Kidney (tissue), 22 donors: ENCODE measurements at places on chromosomes 13 and 19. TPM values are rescaled to one million over a fixed set of nuclear protein-coding genes. Genes with fewer than 3 reads are reported as not detected.
A peak's percentile ranks its signal among the peaks of the same experiment; 100 is the strongest.

- no peaks in the 10 kb centered on the region for H3K4me1 ChIP-seq
- no peaks in the 10 kb centered on the region for H3K27me3 ChIP-seq
- DNase-seq: no peak
- no peaks in the 10 kb centered on the region for H3K36me3 ChIP-seq
Measured at GRCh38 chr13:101017123-101017872, 342.7 kb upstream of the TMTC4 start.

- H3K27me3 ChIP-seq: no peaks in the 10 kb centered on the region
- DNase-seq: no peak
- no peak overlapping the region for H3K4me3 ChIP-seq
- H3K36me3 ChIP-seq: no peaks in the 10 kb centered on the region
Measured at GRCh38 chr19:35293363-35293739, 1.4 kb downstream of the MAG start.

Gene GARRE1
- 37.7 TPM for total RNA-seq

GRCh38 chr13:113726961-113727411, 32.0 kb upstream of the TMEM255B start:
- no peak for DNase-seq
- no peak overlapping the region for H3K27ac ChIP-seq
- H3K36me3 ChIP-seq: no peaks in the 10 kb centered on the region

- H3K36me3 ChIP-seq: no peaks in the 10 kb centered on the region
- peak overlapping the region; percentile 39 for H3K4me3 ChIP-seq
- no peaks in the 10 kb centered on the region for H3K4me1 ChIP-seq
- H3K27ac ChIP-seq: peak overlapping the region; percentile 34
Measured at GRCh38 chr13:30408319-30409101, 13.8 kb upstream of the UBE2L5 start.
